ENCODE measurements at places on chromosomes 1 and 21. TPM values are rescaled to one million over a fixed set of nuclear protein-coding genes. Genes with fewer than 3 reads are reported as not detected.

- no peak for DNase-seq
Measured at GRCh38 chr1:179029321-179029759, 3.6 kb downstream of the FAM20B start.

- DNase-seq, result no peak
Measured at GRCh38 chr1:7644961-7645750, 125.9 kb upstream of the VAMP3 start.

DNA sequence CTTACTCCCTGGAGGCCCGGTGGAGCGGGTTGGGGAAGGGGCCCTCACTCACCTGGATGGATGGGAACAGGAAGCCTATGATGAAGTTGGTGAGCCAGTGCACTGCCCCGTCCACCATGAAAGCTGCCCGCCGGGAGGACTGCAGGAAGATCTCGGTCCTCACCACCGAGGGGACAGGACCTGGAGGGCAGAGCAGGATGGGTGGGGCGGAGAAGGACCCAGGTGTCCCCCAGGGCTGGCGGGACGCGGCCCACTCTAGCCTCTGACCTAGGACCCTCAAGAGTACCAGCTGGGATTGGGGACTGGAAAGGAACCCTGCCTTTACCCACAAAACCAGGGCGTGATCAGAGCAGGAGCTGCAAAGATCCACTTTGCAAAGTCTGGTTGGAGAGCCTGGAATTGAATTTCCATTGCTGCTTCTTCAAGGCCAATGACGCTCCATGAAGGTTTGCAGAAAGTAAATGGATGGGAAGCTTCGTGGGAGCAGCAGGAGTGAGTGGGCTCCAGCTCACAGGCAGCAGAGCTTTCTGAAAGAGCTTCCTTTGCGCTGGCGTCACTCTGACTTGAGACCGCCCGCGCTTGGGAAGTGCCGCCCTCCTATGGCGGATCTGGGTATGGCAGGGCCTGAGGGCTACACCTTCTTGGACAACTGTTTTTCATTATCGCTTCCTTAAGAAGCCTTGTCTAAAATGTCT lies 21.4 kb downstream of the SLC2A7 start:
- peak; percentile 94 for DNase-seq

Gene MYBPH
- not detected for total RNA-seq
